ENCODE measurements at places on chromosomes 5 and 9.

DNA sequence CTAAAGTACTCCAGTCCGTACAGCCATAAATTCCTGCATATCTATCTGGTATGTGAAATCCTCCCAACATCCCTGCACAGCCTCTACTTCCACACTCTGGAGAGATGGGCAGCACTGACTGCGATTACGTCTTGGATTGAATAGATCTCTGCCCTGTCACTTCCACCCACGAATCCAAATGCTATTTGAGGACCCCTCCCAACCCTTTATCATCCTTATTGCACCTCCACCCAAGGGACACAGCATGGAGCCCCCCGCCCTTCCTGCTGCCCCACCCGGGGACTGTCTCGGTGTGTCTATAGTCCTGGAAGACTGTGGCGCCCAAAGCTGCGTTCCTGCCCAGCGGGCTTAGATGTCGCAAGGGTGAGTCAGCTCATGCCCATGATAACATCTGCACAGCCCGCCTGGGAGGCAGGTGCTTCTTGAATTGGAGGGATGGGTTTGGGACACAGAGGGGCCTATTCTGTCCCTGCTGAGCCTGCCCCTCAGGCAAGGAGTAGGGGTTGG is 105.7 kb upstream of the HAND1 start:
- no peak for DNase-seq

DNA sequence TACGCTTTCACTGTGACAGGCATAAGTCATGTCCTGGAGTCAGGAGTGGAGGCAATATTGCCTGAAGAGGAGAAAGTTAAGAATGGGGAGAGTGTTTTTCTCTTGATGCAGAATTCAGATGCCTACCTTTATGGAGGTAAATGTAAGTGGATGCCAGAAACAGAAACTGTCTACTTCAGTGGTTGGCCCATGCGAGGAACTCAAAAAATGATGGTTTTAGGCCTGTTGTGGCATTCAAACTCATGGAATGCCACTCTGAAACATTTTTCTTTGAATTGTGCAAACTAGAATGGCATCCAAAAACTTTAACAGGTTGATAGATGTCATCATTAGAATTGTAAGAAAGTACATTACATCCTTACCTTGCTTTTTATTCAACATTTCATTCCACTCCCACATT is 47.7 kb upstream of the NTRK2 start:
- DNase-seq: no peak

DNA sequence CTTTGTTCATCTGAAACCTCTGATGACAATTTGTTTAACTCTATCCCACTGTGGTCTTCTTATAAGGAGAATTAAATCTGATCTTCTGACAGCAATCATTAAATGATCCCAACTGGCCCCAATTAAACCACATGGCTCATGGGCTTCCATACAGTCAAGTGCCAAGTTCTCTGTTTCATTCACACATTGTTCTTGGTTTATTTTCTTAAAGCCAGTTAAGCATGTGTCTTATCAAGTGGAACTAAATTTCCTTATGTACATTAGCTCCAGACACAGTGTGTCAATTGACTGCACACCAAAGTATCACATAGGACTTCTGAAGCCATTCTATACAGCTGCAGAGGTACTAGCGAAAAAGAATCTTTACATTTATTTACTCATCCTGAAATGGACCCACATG is 51.2 kb downstream of the MEF2C start:
- no peak for DNase-seq

DNA sequence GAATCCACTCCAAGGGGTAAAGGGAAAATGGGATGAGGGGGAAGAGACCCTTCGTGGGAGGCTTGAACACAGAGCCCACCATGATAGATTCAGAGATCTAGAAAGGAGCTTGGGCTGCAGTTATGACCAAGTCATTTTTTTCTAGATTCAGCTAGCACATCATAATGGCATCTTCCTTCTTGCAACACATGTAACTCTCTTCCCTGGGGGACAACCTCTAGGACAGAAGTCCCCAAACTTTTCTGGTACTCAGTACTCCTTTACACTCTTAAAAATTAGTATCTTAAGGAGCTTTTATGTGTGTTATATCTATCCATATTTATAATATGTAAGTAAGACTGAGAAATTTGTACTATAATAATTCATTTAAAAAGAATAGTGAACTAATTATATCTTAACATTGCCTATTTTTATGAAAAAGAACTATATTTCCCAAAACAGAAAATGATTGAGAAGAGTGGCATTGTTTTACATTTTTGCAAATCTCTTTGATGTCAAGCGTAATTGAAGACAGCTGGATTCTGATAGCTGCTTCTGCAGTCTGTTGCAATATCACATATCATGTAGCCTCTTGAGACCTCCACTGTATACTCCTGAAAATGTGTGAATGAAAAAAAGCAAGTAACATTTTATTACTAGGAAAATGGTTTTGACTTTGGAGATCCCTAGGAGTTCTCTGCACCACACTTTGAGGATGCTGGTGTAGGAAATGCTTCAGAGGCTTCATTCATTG is 875 bp downstream of the ACO1 start:
- DNase-seq: peak; percentile 57

DNA sequence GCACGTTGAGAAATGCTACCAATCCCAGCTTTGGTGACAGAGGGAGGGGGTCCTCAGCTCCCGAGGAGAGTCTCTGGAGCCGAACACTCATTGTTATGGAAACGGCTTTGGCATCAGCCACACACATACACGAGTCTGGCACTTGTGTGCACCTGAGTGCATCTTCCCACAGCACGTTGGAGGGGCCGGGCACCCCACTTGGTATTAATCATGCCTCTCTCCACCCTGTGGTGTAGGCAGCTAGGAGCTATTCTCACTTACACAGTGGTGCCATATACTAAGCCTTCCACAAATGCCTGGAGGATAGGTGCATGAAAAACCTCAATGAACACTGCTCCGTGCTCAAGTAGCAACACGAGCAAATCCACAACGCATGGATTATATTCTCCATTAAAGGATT is 133.9 kb upstream of the PANK3 start:
- DNase-seq: no peak

- DNase-seq: no peak
These were observed 122.1 kb downstream of the YIPF5 start for GRCh38 chr5:144048259-144048856.

GRCh38 chr5:173758676-173759075 is 129.5 kb upstream of the CPEB4 start:
- DNase-seq: no peak

DNA sequence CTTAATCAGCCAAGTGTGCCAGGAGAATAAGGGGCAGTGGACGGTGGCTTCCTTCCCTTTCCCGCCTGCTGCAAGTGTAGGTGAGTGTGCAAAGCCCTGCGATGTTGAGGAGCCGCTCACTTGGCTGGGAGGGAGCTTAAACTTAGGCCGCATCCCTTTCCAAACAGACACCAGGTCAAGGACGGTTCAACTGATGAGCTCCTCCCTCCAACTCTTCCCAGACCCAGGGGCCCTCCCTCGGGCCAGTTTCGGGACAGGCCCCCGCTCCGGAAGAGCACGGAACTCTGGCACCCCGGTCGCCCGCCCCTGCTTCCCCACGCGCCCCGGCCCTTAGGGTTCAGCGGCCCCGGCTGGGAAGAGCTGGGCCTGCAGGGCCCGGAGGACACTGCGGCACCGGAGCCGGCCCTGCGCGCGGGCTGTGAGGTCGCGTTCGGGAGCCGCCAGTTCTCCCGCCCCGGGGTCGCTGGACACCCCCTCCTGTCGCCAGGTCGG is 481 bp downstream of the MRPL36 start:
- DNase-seq: peak; percentile 52

- no peak for DNase-seq
These were observed 189.5 kb upstream of the PPP1R26 start for GRCh38 chr9:135290086-135290485.

- DNase-seq: no peak
These were observed 139.7 kb downstream of the OR2K2 start for GRCh38 chr9:111190347-111190746.

- DNase-seq: no peak
These were observed 33.7 kb downstream of the UBE2R2 start for GRCh38 chr9:33850677-33851076.

GRCh38 chr5:115033861-115034260 is 135.8 kb downstream of the TRIM36 start:
- peak; percentile 48 for DNase-seq

- no peak for DNase-seq
These were observed 47.0 kb downstream of the TJP2 start for GRCh38 chr9:69221036-69221435.

GRCh38 chr5:180375291-180375690 is 22.2 kb upstream of the GFPT2 start:
- no peak for DNase-seq
